NCI-H748 treated with DMSO at 0.1 percent for 48 hours (cell line): ENCODE measurements at places on chromosomes 2 and 18.

- no peak for DNase-seq
These were observed 201.7 kb downstream of the NAPG start for GRCh38 chr18:10727477-10727876.

GRCh38 chr2:88058191-88058590 is 2.6 kb upstream of the KRCC1 start:
- no peak for DNase-seq

DNA sequence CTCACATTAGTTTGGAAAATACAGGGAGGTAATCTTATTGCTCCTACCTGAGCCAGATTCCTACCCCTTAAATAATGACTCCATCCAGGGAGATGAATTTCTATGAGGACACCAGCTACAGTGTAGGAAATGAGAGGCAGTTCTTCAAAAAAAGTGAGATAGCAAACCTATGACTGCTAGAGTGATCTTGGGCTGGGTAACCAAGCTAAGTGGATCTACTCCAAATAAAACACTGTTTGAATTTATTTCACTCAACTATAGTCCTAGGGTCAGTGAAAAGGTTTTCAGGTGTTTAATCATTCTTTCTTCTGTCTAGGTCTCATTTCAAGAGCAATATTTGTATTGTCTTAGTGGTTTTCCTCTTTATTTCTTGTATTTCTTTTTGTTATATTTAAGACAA is 272.1 kb upstream of the VWC2L start:
- no peak for DNase-seq

- DNase-seq, result no peak
These were observed 53.5 kb upstream of the SLC38A11 start for GRCh38 chr2:165008730-165009315.
